ENCODE measurements at places on chromosomes 7 and 10.
A peak's percentile ranks its signal among the peaks of the same experiment; 100 is the strongest.

GRCh38 chr7:31160941-31161340 is 108.8 kb downstream of the ADCYAP1R1 start:
- peak; percentile 50 for DNase-seq

DNA sequence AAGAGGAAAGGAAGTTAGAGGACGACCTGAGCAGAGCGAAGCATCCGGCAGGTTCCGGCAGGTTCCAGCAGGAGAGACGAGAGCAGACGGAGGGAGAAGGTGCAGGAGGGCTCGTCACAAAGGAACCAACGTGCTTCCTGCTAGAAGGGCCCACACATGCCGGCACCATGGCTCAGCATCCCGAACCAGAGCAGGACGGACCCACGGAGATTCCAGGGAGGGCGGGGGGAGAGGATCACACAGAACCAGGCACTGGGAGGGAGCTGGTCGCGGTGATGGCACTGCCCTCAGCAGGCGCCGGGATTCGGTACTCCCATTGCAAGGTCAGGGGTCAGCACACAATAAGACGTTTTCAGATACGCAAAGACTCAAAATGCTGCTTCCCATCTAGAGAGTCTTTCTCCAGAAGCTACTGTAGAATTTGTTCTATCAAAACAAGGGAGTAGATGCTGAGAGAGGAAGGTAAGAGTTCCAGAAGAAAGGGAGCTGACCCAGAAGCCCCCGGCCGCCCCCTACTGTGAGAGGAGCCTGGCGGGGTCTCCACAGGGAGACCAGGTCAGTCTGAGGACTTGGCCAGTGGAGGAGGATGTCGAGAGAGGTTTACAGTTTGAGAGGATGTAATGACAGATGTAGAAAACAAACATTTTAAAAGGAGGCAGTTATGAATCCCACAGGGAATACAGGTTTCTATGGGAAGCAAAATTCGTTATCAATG is 23.6 kb upstream of the PWWP2B start:
- DNase-seq = no peak

DNA sequence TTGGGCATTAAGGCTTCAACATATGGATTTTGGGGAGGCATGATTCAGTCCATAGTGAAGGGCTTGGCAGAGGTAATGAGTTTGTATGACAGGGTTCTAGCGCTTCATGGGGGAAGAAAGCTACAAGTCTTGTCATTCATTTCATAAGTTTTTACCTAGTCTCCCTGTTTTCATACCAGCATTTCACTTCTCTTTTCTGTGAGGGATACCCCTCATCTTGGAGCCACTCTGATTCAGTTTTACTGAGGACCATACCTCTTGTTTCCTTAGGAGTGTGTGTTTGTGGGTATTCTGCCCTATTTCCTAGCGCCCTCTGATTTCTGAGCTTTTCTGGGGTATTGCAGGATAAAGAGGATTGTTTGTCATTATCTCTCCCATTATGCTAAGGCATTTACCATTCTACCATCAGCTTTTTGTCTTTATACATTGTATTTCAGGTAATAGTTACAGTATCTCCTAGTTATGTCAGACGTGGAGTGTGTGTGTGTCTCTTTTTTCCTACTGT is 6.8 kb downstream of the RSBN1L start:
- DNase-seq = no peak

DNA sequence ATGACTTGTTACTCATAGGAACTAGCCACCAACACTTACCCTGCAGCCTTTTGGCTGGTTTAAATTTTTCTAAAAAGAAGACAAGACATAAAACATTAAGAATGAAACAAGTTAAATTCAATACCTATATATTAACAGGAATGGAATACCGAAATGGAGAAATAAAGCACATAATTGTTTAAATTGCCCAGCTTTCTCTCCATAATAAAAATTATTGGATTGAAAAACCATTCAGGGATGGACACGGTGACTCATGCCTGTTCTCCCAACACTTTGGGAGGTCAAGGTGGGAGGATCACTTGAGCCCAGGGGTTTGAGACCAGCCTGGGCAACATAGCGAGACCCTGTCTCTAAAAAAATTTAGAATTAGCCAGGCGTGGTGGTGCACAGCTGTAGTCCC is 179.4 kb upstream of the MKLN1 start:
- no peak for DNase-seq

- peak; percentile 76 for DNase-seq
Measured at GRCh38 chr10:87659571-87660483, at the start of gene PAPSS2. Gene PAPSS2 (plus strand): TSS chr10:87659878. CDS start chr10:87659982, 104 bp downstream.

GRCh38 chr10:87976101-87976743 is 112.8 kb downstream of the PTEN start:
- peak; percentile 27 for DNase-seq

- no peak for DNase-seq
Measured at GRCh38 chr10:12279281-12279680, 70.1 kb upstream of the CAMK1D start.

GRCh38 chr7:91565499-91566401 is 301.5 kb downstream of the FZD1 start:
- DNase-seq = peak; percentile 28

GRCh38 chr7:46486256-46487206 is 565.5 kb upstream of the IGFBP3 start:
- DNase-seq = peak; percentile 91

DNA sequence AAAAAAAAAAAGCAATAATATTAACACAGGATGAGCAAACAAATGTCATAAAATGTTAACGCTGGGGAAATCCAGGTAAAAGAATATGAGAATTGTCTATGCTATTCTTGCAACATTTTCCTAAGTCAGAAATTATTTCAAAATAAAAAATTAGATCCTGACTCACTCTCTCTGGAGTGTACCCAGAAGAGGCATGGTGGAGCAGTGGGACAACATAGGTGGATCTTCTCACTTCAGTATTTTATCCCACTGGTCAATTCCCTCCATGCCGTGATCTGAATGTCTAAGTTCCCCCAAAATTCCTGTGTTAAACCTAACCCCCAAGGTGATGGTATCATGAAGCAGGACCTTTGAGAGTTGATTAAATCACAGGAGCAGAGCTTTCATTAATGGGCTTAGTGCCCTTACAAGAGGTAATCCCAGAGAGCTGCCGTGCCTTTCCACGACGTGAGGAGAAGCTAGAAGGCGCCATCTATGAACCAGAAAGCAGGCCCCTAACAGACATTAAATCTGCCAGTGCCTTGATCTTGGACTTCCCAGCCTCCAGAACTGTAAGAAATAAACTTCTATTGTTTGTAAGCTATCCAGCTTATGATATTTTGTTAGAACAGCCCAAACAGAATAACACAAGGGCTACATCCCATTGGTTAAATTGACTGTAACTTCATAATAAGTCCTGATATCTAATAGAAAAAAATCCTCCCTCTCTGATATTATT is 35.2 kb downstream of the USP6NL start:
- no peak for DNase-seq

GRCh38 chr10:5165738-5166137 is 19.2 kb downstream of the AKR1C8 start:
- DNase-seq = no peak

Measured in fibroblast of skin of back (primary cell).